ENCODE measurements at places on chromosomes 2 and 18.

GRCh38 chr18:46767217-46767616 is 10.4 kb upstream of the ST8SIA5 start:
- DNase-seq, result no peak

- no peak for DNase-seq
Observed at GRCh38 chr2:205681401-205682238, 681 bp upstream of the NRP2 start.

GRCh38 chr2:41903474-41904135 is 144.2 kb upstream of the PKDCC start:
- DNase-seq, result no peak

GRCh38 chr18:77067291-77068061 is 65.1 kb downstream of the MBP start:
- no peak for DNase-seq

DNA sequence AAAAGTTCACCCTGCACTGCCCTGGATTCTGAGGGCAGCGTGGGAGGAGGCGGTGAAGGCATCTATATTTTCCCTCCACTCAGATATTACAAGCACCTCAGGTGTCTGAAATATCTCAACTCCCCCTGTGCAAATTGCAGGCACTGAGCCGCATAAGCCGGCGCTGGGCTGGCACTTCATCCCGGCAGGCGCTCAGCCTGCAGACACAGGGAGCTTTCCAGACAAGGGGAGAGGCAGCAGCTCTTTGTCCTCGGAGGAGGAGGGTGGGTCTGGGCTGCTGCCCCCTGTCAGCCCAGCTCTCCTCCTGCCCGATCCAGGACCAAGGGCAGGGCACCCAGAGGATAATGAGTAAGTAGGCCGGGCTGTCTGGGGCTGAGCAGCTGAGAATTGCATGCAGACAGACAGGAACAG is 189.3 kb upstream of the MYT1L start:
- DNase-seq, result no peak

DNA sequence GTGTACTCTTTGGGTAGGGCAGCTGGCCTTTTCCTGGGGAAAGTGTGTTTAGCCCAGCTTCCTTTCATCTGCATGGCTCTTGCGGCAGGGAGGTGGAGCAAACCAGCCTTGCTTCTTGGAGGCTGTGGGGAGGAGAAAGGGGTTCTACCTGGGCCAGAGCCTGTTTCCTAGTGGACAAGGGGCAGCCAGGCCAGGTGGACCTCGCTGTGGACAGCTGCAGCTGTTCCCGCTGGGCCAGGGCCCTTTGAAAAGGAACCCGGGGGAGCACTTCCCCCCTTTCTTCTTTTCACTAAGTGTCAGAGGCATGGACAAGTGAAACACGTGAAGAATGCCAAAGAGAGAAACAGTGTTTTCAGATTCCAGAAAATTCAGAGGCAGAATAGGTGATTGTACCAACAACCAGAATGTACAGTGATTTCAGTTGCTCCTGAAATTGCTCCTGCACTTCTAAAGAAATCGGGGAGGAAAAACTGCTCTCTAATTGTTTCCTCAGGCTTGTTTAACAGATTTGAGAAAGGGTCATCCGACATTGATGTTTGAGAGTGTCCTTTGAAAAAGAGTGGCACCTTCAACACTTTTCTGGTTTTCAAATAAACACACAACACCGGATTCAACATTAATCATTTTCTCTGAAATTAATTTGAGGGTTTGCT is 3.9 kb downstream of the GLI2 start:
- no peak for DNase-seq

GRCh38 chr18:55506074-55506473 is 81.9 kb downstream of the TCF4 start:
- no peak for DNase-seq

- DNase-seq, result no peak
Observed at GRCh38 chr2:100437751-100438150, 20.3 kb upstream of the CHST10 start.

GRCh38 chr2:165820296-165820695 is 26.2 kb upstream of the GALNT3 start:
- DNase-seq, result no peak

GRCh38 chr2:232260075-232260474 is 118.5 kb upstream of the ALPP start:
- DNase-seq, result no peak

- DNase-seq, result no peak
Observed at GRCh38 chr2:99784946-99785345, 295.1 kb upstream of the REV1 start.

DNA sequence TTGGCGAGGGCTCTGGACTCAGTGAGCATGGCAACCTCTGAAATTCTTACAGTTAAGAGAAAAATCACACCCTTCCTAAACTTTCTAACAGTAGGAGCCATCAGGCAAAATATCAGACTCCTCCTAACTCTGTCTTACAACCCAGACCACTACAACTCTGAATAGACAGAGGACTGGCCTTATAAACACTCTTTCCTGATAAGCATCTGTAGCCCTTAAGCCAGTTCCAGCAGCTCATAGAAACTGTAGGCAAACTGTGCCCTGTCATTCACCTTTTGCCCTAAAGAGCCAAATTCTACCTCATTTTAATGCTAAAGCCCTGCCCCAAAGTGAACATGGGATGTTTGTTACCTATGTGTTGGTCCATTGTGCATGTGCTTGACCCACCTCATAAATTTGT is 304.8 kb downstream of the ALK start:
- DNase-seq, result no peak

- no peak for DNase-seq
Observed at GRCh38 chr18:67776929-67777328, 260.4 kb upstream of the DSEL start.

DNA sequence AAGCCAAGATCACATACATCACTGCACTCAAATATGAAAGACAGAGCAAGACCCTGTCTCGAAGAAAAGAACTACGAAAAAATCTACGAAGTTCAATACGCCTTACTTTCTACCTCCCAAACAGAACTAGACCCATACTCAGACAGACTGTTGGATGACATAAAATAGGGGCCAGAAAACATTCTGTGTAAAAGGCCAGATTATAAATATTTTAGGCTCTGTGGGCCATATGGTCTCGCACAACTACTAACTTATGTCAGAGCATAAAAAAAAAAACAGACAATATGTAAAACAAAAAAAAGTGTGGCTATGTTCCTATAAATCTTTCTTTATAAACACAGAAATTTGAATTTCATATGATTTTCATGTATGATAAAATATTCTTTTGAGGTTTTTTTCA is 40.8 kb downstream of the NBAS start:
- DNase-seq, result no peak

GRCh38 chr2:100453853-100454252 is 16.4 kb upstream of the NMS start:
- no peak for DNase-seq

DNA sequence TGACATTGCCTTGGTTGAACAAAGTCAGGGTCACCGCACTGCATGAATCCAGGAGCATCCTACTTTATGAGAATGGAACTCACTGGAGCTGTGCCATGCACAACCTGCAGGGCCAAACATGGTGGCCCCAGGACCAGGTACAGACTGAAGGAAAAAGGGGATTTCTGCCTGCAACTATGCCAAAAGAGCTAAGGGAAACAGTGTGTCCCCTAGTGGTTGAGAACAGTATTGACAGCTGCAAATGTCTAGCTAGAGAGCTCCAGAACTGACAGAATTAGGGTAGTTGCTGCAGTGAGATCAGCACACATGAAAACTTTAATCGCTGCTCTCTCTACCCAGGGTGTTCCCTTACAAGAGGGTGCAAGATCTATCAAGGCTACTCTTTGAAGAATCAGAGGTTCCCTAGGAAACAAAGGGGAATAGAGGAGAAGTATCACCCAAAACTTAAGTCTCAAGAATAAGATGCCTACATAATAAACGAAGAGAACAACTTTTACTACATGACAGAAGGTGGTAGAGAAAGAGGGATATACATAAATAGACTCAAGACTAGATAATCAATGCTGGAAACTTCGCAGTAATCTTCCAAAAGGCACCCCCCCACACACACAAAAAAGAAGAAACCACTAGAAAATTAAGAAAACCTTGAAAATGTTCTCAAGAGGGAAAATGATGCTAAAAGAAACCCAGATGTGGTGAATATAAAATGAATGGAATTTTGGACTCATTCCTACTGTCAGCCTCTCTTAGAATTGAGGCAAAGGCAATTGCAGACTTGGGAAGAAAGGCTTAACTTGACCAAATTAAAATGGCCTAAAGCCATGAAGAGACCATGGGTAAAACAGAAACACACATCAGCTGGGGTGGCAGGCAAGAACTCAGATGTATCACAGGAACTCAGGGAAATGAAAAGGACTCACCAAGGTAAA is 43.6 kb upstream of the IHH start:
- no peak for DNase-seq

DNA sequence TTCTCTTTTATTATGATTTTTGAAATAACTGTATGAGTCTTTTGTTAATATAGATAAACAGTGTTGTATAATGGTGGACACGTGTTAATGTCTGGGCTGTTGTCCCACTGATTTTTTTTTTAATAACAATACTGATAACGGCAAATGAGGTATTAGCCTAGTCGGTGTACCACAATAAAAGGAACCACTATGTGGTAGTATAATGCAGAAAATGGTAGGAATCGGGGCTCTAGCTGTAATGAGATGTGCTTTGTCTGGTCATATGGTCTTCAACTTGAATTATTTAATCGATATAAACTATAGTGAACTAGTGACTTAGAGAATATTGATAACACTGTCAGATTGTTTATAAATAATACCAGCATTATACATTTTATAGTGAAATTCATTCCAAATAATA is 517.9 kb upstream of the SPHKAP start:
- no peak for DNase-seq

DNA sequence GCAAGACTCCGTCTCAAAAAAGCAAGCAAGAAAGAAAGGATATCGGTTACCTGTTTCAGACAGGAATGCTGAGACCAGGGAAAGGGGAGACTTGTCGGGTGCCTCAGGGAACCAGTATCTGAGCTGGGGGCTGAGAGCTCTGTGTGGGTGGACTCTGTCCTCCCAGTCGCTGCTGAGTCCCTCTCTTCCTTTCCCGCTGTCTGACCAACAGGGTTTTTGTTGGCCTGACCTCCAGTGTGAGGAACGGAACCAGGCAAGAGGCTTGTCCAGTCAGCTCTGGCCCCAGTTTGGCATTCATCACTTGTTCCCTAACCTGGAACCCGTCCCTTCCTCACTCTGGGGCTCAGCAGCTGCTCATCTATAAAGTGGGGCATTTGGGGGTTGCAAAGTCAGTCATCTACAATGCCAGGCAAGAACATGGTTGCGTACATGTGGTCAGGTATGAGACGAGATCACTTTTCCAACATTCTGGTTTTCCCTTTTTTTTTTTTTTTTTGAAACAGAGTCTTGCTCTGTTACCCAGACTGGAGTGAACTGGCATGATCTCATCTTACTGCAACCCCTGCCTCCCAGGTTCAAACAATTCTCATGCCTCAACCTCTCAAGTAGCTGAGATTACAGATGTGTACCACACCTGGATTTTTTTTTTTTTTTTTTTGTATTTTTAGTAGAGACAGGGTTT is 116.4 kb downstream of the PLB1 start:
- DNase-seq, result no peak

- no peak for DNase-seq
Observed at GRCh38 chr2:160670618-160671017, 177.0 kb upstream of the RBMS1 start.

GRCh38 chr2:46545015-46545839 is 65.9 kb downstream of the TMEM247 start:
- DNase-seq, result no peak

GRCh38 chr18:44818668-44819403 is 138.1 kb downstream of the SETBP1 start:
- no peak for DNase-seq

GRCh38 chr2:212607080-212607479 is 68.5 kb upstream of the ERBB4 start:
- no peak for DNase-seq

- DNase-seq, result no peak
Observed at GRCh38 chr18:2905854-2906703, 59.3 kb downstream of the EMILIN2 start.

DNA sequence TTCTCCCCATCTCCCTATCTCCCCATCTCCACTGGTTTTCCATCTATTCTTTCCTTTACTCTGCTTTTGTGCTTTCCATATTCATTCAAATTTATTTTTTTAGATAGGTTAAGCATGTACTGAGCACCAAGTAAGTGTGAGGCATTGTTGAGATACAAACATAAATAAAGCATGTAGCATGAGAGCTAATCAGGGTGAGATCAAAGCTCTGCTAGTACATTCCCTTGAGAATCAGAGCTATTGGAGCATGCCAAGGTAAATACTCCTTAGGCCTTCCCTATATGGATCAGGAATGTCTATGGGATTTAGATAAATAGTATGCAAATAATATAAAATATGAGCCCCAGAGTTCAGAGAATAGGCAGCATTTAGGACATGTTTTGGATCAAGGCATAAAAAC is 25.3 kb downstream of the BABAM2 start:
- no peak for DNase-seq

DNA sequence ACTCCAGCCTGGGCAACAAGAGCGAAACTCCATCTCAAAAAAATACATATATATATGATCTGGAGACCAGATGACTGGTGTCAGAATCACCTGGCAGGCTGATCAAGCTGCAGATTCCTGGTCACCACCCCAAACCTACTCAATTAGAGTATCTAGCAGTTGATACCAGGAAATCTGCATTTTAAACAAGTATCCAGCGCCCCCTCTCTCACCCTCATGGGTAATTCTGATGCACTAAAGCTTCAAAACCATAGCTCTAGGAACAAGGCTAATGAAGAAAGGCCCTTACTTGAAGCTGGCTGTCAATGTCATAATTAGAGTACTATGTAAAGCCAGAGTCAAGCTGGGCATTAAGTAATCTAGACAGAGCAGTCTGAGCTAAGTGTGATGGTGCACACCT is 25.0 kb upstream of the PCBP1 start:
- DNase-seq, result no peak

DNA sequence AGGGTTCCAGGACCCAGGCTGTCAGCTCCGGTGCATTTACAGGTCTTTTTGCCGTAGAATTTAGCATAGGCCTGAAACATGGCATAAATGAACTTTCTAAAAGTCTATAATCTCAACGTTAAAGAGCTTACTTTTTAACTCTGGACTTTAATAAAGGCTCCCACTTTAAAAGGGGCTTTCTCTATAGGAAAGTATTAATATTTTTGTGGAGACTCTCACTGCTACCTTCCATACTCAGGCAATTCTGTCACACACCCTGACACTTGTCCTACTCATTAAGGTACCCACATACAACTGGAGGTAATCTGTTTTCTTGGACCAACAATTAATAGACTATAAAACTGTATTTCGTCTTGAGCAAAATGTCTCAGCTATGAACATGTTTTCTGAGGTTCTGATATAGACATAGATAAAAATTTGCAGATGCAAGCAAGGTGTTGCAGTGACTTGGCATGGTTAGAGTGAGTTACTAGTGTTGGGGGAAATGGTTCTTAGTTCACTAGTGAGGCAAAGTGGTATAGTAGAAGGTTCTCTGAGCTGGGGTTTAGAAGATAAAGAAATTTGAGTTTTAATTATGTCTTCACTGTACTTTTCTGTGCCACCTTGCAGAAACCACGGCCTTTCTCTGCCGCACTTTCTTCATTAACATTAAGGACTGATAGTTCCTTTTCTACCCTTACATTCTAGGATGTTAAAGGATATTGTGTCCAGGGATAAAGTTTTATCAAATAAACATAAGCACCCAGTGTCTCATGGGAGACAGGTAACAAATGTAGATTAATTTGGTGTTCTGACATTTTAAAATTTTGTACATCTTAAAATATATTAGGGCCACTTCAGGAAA is 10.8 kb upstream of the NR4A2 start:
- DNase-seq, result no peak
